ENCODE measurements at places on chromosomes 3 and 15. TPM values are rescaled to one million over a fixed set of nuclear protein-coding genes. Genes with fewer than 3 reads are reported as not detected.

The TRIM42 gene
- not detected for total RNA-seq

DNA sequence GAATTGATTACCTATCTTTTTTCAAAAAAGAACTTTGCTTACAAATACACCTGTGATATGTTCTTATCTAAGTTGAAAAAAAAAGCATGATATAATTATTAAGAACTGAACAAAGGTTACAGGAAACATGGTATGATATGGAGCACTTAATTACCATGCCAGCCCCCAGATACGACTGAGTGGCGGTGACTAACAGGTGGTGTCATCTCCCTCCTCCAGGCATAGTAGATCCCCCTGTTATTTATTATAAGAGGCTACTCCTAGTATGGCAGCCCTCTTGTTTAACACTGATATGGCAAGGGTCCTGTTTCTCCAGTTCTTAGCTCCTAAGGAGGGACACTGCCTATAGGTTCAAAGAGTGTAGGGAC lies 31.0 kb upstream of the TM4SF4 start:
- DNase-seq = no peak

- DNase-seq = no peak
These were observed 18.9 kb upstream of the SEMA5B start for GRCh38 chr3:123046262-123047061.

- DNase-seq = no peak
These were observed 169.4 kb downstream of the IGF1R start for GRCh38 chr15:98817745-98818144.

The TTC23 gene
- total RNA-seq = 13.6 TPM

- no peak for DNase-seq
These were observed at the start of gene CCDC80 for GRCh38 chr3:112640930-112641801. Gene CCDC80, minus strand, starts transcription at chr3:112641143. Its CDS starts 1,238 bp downstream, at chr3:112639905.

DNA sequence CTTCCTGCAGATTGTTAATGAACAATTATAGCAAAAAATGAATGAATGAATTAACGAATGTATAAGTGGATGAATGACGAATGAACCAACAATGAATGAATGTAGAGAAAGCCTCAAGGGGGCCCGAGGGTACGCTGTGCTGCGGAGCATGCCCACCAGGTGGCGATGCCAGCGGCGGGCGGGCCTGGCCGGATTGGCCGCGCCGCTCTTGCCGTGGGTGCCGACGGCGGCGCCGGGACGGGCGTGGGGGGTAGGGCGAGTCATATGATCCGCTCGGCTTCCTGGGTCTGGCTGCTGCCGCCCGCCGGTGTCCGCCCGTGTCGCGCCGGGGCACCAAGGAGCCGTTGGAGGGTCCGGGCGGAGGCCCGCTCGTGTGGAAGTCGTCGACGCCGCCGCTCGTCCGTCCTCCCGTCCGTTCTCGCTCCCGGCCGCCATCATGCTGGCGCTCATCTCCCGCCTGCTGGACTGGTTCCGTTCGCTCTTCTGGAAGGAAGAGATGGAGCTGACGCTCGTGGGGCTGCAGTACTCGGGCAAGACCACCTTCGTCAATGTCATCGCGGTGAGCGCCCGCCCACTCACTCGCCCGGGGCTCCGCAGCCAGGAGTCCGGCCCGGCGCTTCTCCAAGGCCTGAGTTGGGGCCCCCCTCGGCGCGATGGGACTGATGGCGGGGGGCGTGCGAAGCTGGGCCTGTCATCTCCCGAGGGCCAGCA lies at the start of gene ARL8B:
Gene ARL8B, plus strand, starts transcription at position 263 of the 711 bp plus-strand sequence. Its CDS starts 174 bp downstream, at position 437.
- peak; percentile 88 for DNase-seq

DNA sequence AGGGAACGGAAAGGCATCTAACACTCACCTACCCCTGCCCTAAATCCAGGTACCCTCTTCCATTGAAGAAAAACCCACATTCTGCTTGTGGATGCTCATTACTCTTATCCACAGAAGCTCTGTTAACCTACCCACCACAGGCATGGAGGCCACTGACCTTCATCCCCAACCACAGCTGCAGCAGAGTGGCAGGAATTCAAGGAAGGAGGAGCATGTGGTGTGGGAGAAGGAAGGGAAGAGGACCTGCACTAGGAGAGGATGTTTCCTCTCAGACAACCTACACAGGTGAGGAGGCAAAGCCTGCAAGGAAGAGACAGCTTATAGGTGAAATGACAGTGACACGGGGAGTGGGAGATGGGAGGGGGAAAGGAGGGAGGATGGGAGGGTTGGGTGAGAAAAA lies 192.5 kb upstream of the TSC22D2 start:
- DNase-seq = no peak

DNA sequence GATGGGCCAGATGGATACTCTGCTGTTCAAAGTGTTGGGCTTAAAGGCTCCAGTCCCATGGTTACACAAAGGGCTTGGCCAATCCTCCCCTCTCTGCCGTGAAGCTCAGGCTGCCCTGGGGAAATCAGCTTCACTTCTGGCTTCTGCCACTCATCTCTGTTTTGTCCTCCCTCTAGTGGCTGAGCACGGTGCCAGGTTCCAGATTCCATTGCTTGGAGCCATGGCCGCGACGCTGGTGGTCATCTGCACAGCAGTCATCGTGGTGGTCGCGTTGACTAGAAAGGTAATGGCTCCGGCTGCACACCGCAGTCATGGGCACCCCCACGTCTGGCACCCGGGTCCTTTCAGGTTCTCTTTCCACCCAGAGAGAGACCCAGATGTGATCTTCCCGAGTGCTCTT lies 5.6 kb downstream of the TIGIT start:
- no peak for DNase-seq

- no peak for DNase-seq
These were observed 85.7 kb downstream of the ATP2B2 start for GRCh38 chr3:10419637-10420232.

DNA sequence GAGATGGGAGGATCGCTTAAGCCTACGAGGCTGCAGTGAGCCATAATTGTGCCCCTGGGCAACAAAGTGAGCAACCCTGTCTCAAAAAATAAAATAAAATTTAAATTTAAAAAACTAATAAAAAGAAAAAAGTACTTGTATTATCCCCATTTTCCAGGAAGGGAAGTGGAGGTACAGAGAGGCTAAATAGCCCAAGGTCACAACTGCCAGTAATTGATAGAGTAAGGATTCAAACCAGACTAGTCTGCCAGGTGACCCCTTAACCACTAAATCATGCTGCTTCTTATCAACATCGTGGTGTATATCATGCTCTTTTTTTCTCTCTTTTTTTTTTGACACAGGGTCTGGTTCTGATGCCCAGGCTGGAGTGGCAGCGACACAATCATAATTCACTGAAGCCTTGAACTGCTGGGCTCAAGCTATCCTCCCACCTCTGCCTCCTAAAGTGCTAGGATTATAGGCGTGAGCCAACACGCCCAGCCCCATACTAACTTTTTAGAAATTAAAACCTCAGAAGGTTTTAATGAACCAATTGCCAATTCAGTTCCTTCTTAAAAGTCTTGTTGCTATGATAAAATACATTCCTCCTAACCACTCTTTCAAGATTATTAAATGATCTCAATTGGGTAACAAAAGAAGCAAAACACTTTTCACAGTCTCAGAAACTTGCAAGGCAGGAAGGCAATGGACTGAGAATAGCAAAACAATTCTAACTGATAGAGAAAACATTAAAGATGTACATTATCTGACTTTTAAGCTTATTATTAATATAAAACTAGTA lies 30.5 kb downstream of the HERC1 start:
- DNase-seq = no peak

The P4HTM gene
- total RNA-seq = 45.4 TPM

- DNase-seq = peak; percentile 58
These were observed 739 bp upstream of the AMOTL2 start for GRCh38 chr3:134374791-134375581.

GRCh38 chr3:188417271-188417696 lies 263.3 kb downstream of the LPP start:
- no peak for DNase-seq
